T-helper 22 cell (primary cell): ENCODE measurements at places on chromosomes 16 and 17.

GRCh38 chr17:27404676-27405075 lies 51.6 kb upstream of the KSR1 start:
- no peak for DNase-seq

GRCh38 chr17:27646232-27646631 lies 15.2 kb downstream of the LGALS9 start:
- no peak for DNase-seq

GRCh38 chr16:58020628-58021521 lies 4.7 kb upstream of the MMP15 start:
- DNase-seq = peak; percentile 22

DNA sequence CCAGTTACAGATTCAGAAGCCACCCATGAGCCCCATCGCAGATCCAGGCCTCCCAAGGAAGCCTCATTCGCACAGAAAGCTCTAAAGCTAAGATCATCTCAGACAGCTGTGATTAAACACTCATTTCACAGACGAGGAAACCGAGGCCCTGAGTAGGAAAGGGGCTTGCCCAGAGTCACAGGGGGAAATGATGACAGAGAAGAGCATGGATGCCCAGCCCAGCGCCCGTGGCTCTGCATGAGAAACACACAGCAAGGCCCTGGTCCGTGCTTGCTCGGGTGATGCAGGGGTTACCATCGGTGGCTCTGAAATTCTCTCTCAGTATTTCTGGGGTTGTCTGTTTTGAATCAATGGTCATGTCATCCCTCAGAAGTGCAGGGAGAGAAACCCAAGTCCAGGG lies 109.6 kb downstream of the C16orf78 start:
- DNase-seq = no peak

- DNase-seq = no peak
Observed at GRCh38 chr17:33038740-33039139, 47.1 kb downstream of the SPACA3 start.

DNA sequence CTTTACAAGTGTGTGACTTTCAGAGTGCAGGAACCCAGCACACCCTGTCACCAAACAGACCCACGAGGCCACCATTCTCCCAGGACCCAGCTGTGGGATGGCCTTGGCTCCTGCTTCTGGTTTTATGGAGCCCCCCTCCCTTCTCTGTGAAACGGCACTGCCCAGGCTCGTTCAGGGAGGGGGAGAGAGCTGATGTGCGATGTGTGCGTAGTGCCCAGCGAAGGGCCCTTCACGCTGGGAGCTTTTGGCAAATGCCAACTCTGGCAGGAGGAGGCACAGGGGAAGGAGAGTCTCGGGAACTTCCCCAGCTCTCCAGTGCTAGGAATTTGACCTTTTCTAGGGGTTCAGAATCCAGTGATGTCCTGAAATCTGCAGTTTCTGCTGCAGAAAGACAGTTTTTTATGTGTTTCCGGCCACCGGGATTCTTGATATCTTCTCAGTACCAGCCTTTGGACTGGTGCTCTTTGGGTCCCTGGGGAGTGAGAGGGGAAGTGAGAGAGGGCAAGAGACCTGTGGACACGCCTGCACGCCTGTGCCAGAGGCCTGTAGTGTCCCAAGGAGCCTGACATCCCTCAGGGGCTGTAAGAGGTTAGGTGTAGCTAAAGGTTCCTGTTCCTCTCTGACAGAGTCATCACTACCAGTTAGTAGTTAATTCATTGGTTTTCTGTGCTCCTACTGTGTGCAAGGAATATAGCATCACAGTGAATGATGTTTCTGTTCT lies 45.1 kb downstream of the CMIP start:
- DNase-seq = no peak

GRCh38 chr16:4945560-4946502 lies 8.9 kb upstream of the PPL start:
- DNase-seq = no peak

DNA sequence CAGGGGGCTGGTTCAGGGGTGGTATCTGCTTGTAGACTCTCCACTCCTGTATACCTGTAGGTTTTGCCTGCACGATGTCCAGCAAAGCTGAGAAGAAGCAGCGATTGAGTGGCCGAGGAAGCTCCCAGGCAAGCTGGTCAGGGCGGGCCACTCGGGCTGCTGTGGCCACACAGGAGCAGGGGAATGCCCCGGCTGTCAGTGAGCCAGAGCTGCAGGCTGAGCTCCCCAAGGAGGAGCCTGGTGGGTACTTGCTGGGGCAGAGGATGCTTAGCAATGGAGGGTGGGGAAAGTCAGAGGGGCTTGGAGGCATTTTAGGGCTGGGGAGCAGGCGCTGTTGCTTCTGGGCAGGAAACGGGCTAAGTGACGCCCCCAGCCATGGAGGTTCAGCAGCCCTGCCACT lies 2.1 kb downstream of the DNAH2 start:
- DNase-seq = no peak

DNA sequence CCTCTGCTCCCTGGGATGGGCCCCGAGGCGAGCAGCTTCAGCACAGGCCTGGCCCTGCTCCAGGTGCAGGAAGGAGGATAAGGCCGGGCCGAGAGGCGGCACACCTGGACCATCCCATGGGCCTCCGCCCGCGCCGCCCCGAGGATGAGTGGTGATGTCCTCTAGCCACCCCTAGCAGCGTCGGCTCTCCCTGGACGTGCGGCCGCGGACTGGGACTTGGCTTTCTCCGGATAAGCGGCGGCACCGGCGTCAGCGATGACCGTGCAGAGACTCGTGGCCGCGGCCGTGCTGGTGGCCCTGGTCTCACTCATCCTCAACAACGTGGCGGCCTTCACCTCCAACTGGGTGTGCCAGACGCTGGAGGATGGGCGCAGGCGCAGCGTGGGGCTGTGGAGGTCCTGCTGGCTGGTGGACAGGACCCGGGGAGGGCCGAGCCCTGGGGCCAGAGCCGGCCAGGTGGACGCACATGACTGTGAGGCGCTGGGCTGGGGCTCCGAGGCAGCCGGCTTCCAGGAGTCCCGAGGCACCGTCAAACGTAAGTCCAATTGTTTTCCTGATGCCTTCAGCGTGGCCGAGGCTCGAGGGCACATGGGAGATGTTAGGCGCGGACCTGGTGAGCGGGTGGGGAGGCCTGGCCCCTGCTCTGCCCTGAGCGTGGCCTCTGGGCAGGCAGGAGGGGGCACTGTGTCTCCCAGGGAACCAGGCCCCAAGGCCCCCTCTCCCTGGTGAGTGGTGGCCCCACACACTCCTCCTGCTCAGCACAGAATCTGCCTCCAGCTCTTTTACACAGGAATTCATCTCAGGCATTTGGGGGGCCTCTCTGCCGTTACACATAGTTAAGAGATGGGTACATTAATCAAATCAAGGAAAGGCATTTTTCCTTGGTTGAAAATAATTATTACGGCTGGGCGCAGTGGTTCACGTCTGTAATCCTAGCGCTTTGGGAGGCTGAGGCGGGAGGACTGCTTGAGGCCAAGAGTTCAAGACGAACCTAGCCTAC lies 855 bp downstream of the TMEM204 start:
- no peak for DNase-seq

GRCh38 chr17:31830971-31831858 lies 27.8 kb downstream of the COPRS start:
- DNase-seq = no peak

DNA sequence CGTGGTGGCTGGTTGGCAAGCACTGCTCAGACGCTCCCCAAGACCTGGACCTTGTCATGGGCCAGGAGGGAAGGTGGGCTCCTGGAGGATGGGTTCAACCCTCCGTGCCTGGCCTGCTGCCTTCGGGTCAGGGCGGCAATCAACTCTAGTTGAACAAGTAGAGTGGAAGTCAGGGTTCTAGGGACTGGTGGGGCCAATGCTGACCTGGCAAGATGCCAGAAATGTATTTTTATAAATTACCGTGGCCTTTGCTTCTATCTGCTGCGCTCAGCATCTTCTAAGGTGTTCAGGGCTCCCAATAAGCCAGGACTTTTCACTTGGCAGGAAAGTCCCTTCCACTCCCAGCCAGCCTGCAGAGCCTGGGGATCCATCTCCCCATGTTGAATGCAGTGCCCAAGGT lies 207.1 kb upstream of the N4BP1 start:
- no peak for DNase-seq

GRCh38 chr17:40041196-40041595 lies 13.0 kb downstream of the MED24 start:
- DNase-seq = no peak

DNA sequence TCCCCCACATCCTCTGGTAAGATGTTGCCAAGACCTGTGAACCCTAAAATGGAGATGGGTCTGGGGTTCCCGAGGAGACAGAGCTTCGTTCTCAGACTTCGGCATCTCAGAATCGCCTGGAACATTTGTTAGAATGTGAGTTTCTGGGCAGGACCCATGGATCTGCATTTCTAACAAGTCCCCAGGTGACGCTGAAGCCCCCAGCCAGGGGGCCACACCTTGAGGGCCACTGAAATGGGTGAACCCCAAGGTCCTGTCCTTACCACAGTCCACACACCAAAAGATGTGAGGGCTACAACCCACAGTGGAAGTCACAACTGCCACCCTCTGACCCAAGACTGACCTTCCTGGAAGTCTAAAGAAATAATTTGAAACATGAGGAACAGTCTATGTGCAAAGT lies 14.0 kb downstream of the MPP3 start:
- no peak for DNase-seq

DNA sequence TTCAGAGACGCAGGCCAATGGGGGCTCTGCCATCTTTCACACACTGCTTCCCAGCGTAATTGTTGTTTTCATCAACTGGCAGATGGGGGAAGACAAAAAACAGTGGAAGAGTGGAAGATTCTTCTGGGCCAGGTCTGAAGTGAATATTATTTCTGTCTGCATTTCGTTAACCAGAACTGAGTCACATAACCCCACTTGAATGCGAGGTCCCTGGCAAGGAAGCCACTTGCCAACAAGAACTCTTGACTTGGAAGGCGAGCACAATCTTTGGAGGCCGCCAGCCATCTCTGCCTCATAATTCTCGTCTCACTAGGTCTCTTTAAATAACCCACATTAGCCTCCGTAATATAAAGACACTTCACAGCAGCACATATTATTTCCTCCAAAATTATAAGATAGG lies 75.4 kb downstream of the CYB561 start:
- no peak for DNase-seq

DNA sequence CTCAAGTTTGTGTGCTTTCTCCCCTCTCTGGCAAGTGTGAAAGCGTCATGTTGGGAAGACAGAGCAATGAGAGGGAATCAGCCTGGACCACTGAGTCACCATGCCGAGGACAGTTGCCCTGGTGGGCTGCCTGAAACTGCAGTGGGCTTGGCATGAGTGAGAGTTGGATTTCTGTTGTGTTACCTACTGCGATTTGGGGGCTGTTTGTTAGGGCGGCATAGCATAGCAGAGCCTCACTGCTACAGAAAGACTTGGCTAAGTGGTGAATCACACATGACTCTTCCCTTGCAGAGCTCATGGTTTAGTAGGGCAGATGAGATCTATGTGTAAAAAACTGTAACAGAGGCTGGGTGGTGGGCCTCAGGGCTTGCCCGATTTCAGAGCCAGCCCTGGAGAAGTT lies 324.6 kb downstream of the C16orf95 start:
- DNase-seq = no peak

DNA sequence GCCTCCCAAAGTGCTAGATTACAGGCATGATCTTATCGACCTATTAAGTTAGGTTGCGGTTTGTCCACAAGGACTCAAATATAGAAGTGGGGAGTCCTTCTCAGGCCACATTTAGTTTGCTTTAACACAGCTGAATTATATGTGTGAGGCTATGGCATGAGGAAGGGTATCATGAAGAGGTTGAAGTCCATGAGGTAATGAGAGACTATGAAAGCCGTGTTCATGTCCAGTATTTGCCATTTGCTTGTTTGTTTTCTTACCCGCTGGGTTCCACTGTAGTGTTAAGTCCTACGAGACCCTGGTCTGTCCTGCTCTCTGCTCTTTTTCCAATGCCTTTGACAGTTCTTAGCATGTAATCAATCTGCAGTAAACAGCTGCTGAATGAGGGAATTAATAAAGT lies 1072.4 kb upstream of the EEF2KMT start:
- DNase-seq = no peak

- DNase-seq = no peak
Observed at GRCh38 chr16:17246974-17247732, 223.6 kb downstream of the XYLT1 start.

GRCh38 chr17:48491527-48492273 lies 39.1 kb downstream of the HOXB1 start:
- DNase-seq = no peak

DNA sequence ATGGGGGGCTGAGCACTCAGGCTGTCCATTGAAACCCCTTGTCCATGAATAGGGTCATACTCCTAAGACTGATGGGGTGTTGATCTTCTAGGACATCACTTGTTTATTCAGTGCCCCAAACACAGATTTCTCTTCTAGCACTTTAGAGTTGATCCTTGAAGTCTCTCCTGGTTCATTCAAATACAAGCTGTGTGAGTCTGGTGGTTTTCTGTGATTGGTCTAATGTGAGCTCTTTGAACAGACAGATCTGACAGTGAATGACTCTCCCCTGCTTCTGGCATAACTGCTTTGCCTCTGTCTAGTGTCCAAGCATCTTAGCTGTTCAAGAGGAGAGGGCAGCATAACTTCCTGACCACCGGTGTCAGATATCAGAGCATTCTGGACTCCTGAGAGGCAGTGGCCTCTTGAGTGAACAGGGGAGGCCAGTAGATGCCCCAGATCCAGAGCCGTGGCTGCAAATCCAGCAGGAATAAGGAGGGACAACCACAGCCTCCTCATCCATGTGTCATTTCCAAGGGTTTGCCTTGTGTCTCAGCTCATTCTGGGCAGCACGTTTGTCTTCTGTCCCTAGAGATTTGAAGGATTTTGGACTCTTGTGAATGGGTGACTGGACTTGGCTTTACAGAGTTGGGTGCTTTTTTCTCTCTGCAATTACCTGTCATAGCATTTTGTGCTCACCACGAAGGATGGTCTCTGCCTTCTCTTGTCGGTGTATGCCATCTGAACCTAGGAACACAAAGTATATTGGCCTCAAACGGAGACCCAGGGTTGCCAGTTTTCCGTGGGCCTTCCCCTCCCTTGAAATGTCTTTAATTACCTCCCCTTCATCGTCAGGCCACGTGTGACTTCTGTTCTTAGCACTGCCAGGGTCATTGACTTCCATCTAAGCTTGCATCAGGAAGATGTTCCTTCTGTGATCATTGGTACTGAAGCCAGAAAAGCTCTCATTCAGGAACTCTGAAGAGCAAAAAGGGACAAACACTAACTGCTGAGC lies 13.9 kb upstream of the CLEC18C start:
- DNase-seq = no peak

GRCh38 chr17:32483451-32484019 lies 3.3 kb upstream of the CDK5R1 start:
- DNase-seq = no peak

GRCh38 chr17:63681530-63681929 lies 18.4 kb downstream of the LIMD2 start:
- DNase-seq = no peak

GRCh38 chr17:49551221-49552069 lies 24.2 kb upstream of the NXPH3 start:
- DNase-seq = no peak

GRCh38 chr16:89759746-89760340 lies 38.5 kb downstream of the ZNF276 start:
- peak; percentile 16 for DNase-seq

GRCh38 chr17:18237461-18237860 lies 12.0 kb downstream of the LLGL1 start:
- DNase-seq = no peak
